ENCODE measurements at places on chromosomes 5 and 9.

DNA sequence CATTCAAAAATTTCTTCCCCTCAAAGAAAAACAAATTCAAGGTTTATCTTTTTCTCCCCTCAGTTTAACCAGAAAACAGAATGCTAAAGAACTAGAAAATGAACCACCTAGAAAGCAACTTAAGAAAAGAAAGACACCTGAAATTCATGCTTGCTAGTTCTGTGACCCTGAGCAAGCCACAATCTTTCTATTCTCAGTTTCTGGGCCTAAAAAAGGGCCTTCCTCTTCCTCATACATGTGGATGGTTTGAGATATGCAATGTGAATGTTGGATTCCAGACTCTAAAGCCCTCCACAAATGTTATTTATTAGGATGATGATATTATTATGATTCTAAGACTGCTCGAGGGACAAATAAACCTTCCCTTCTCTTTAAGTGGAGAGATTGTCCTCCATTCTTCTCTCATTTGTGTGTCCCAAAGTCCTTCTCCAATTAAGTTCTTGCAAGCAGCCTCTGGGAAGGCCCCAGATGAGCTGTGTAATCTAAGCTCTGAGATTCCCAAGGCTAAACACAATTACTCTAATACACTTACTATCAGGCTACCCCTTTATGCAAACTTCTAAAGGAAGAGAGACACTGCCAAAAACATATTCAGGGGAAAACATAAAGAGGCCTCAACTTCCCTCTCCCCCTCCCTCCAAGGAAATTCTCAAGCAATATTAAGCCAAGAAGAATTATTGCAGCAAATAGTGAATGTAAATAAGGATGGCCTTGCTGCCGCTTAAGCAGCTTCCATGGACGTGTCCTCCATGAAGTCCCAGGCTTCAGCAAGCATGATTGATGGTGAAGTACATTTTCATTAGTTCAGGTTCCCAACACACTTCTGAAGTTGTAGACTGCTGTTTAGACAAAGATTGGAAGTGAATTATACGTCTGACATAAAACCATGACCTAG, 80.2 kb downstream of the PRKACG start:
- DNase-seq, result no peak

DNA sequence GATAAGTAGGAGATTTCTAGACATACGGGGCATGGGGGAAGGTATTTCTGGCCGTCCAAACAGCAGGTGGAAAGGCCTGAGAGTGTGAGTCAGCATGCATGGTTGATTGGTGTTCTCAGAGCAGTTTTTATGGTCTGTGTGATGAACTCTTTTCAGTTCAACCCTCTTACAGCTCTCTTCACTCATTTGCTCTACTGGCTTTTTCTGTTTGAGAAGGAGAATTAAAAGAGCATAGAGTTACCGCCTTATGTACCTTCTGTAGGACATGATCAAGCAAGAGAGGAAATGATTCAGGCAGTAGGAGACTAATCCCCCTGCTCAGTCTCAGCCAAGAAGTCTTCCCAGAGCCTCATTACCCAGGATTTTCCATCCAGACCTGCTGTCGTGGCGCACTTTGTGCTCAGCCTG, 92.4 kb downstream of the PRDM6 start:
- no peak for DNase-seq

GRCh38 chr9:120030847-120031246, 549.1 kb downstream of the CDK5RAP2 start:
- no peak for DNase-seq

GRCh38 chr9:96236854-96237550, 65.0 kb downstream of the HSD17B3 start:
- no peak for DNase-seq

- DNase-seq, result no peak
Observed at GRCh38 chr5:37988454-37989046, 148.7 kb upstream of the GDNF start.

DNA sequence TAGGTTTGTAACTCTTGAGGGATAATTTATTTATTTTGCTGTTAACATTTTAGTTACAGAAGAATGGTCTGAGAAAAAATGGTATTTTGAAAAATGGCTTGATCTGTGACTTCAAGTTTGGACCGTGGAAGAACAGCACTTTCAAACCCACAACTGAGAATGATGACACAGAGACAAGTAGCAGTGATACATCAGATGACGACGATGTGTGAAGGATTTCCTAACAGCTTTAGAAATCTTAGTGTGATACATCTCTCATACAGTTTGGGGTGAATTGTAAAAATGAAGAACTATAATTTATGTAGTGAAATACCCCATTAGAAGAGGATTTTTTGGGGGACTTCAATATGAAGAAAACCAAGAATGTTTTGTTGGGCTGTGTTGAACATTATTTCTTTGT, 88.7 kb downstream of the GPBP1 start:
- no peak for DNase-seq

DNA sequence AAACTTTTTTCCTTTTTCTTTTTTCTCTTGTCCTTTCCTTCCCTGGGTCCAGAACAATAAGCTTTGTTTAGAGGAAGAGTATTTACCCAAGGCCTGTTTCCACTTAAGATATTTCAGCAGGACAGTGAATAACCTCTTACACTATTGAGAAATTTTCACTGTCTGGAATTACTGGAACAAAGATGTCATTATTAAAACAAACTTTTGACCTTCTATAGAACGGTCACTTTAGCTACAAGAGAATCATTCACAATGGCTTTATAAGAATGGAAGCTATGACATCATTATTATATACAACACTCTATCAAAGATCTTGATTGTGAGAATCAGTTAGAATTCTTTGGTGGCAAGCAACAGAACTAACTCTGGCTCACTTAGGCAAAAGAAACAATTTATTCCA, 22.0 kb upstream of the ARHGAP26 start:
- no peak for DNase-seq

- no peak for DNase-seq
Observed at GRCh38 chr5:7377761-7378160, 18.2 kb upstream of the ADCY2 start.

GRCh38 chr9:82367016-82367415, 378.4 kb downstream of the SPATA31D1 start:
- DNase-seq, result no peak

DNA sequence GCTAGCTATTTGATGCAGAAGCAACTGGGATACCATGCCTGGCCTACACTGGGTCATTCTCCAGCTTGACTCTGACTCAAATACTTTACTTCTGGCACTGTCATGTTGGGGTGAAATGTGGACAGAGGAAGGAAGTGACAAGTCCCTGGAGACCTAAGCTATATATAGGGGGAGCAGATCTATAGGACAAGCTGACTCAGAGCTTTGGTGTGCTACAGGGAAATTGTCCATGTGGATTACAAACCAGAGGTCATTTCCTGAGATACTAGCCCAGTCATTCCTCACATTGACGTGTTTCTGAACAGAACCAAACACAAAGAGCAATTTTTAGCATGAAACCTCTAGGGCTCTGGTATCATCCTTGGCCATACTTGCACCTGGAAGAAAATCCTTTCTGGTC, 531.6 kb upstream of the CLINT1 start:
- no peak for DNase-seq

DNA sequence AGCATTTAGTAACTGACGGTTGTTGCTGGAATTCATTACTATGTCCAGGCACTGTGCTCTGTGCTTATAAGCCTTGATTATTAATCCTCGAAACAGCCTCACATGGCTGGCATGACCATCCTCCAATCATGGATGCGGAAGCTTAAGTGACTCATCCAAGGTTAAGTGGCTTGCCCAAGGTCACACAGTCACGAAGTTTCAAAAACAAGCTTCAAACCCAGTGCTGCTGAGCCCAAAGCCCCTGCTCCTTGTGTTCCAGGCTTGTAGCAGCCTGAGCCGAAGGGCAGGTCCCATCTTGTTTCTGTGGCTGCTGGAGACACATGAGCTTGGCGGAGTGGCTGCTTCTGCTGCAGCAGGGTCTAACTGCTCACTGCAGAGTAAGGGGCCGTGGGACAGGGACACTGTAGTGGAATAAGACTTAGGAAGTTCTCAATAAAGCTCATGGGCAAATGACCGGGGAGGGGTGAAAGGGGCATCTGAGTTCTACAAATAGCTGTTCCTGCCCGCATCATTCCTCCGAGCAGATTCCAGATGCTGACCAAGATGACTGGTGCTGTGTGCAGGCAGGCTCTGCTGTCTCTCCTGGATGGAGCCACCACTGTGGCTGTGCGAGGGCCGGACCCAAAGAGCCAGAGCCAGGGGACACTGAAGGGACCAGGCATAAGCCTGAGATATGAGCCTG, 32.4 kb downstream of the WHRN start:
- DNase-seq, result no peak

GRCh38 chr9:74496819-74497747, at the start of gene RORB:
Gene RORB (plus strand): TSS chr9:74497335. CDS start chr9:74497977, 642 bp downstream.
- DNase-seq, result peak; percentile 60

- no peak for DNase-seq
Observed at GRCh38 chr5:14503017-14503680, 78.4 kb upstream of the OTULINL start.

- no peak for DNase-seq
Observed at GRCh38 chr5:159668556-159668955, 247.7 kb upstream of the ADRA1B start.

DNA sequence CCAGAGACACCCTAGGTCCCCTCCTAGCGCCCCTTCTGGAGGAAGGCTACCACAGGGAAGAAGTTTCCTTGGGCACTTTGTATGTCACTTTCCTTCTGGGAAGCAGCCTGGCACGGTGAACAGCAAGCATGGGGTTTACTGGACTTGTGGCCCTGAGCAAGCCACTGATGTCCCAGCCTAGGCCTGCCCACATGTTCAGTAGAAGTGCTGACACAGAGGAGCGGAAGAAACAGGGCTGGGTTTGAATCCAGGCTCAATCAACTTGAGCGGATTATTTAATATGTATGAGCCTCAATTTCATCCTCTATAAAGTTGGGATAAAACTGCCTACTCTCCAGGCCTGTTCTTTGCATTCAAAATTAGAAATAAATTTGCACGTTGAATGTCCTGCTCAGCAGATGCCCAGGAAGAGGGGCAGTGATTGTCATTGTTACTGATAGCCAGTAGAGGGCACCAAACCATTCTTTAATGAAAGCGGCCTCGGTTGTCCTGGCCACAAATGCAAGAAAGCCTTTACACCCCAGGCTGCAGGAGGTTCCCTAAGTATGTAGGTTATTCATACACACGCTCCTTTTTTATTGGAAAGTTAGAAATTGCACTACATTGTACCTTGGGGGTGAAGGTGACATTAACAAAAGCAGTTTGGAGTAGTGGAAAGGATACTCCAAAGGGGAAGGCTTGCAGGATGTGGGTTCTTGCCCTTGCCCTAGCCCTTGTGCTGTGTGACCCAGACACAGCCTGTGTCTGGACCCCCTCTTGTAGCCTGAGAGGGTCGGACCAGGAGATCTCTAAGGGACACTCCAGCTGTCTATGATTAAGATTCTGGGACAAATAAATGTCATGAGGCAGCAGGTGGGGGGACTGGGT, 13.4 kb upstream of the XPA start:
- DNase-seq, result peak; percentile 16

DNA sequence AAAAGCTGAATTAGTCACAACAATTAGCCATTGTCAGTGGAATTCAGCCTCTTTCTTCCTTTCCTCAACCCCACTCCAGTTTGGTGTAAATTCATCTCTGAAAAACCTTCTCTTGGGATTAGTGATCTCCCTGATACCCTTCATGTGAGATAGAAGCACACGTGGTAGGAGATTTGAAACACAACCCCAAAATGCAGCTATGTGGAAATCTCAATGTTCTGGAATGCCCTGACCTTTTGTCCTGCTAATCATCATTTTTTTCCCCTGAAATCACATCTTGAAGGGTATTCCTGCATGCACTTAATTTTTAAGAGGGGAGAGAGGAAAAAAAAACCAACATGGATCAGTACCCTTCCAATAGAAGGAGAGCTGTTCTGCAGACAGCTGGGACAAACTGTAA, 612.6 kb downstream of the EBF1 start:
- DNase-seq, result no peak

- DNase-seq, result no peak
Observed at GRCh38 chr5:107875833-107876232, 205.1 kb upstream of the EFNA5 start.

GRCh38 chr5:142671266-142671665, 14.6 kb downstream of the FGF1 start:
- DNase-seq, result no peak

DNA sequence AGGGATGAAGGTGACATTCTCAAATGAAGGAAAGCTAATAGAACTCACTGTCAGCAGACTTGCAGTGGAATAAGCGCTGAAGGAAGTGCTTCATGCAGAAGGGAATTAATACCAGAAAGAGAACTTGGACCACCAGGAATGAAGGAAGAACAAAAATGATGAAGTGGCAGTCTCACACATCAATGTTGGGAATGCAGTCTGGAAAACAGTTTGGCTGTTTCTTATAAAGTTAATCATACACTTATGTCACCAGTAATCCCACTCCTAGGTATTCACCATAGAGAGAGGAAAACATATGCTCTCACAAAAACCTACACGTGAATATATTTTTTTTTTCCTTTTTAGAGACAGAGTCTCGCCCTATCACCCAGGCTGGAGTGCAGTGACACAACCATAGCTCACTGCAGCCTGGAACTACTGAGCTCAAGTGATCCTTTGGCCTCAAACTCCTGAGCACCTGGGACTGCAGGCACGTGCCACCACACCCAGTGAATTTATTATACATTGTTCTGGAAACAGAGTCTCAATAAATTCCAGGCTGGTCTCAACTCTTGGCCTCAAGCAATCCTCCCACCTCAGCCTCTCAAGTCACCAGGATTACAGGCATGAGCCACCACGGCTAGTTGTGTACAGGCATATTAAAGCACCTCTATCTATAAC, 81.2 kb downstream of the ROR2 start:
- DNase-seq, result no peak

DNA sequence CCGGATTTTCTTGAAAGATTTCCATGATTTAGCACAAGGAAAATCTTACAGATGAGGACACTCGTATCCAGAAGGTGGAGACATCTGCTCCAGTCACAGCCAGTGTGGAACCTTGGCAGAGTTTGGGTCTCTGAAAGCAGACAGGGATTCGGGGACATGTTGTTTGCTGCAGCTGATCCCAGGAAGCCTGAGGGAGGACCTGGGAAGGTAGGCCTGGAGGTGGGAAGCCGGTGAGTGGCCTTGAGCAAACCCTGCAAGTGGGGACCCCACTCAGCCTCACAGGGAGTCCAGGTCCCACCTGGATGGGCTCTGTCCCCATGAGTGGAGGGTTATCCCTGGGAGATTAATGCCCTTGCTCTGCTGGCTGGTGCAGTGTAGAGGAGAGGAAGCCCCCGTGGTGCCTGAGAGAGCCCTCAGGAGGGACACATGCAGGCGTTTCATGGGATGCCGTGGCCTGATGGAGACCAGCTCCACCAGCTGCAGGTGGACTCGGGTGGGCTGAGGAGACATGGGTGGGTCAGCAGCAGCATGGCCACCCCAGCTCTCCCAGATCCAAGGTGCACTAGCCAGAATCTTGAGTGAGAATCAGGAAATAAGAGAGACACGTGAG, 7.8 kb downstream of the MRPS2 start:
- DNase-seq, result no peak

- no peak for DNase-seq
Observed at GRCh38 chr5:162882629-162883028, 554.8 kb upstream of the CCNG1 start.

- no peak for DNase-seq
Observed at GRCh38 chr9:107929443-107929842, 439.9 kb upstream of the KLF4 start.

GRCh38 chr9:137224830-137225694, at the start of gene CYSRT1:
Gene CYSRT1 (plus strand): TSS chr9:137225174. CDS start chr9:137225622, 448 bp downstream.
- DNase-seq, result no peak
